ENCODE measurements at places on chromosomes 11 and 22.

GRCh38 chr11:60848714-60849151 lies 6.8 kb downstream of the CCDC86 start:
- no peak for DNase-seq

DNA sequence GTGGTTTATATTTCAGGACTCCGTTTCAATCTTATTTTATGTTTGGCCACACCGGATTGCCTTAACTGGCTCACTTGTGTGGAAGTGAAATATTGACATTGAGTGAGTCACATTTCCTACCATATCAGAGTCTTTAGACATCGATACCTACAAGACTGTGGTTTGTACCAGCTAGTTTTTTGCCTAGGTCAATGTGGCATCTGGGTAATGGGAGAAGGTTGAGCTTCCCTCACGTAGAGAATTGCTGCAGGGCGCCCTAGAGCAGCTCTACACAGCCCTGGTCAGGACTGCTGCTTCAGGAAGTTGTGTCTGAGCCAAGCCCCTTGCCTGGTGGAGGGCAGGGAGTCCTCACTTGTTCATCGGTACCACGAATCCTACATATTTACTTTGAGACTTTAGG lies 1.6 kb downstream of the GRAMD1B start:
- DNase-seq, result no peak

DNA sequence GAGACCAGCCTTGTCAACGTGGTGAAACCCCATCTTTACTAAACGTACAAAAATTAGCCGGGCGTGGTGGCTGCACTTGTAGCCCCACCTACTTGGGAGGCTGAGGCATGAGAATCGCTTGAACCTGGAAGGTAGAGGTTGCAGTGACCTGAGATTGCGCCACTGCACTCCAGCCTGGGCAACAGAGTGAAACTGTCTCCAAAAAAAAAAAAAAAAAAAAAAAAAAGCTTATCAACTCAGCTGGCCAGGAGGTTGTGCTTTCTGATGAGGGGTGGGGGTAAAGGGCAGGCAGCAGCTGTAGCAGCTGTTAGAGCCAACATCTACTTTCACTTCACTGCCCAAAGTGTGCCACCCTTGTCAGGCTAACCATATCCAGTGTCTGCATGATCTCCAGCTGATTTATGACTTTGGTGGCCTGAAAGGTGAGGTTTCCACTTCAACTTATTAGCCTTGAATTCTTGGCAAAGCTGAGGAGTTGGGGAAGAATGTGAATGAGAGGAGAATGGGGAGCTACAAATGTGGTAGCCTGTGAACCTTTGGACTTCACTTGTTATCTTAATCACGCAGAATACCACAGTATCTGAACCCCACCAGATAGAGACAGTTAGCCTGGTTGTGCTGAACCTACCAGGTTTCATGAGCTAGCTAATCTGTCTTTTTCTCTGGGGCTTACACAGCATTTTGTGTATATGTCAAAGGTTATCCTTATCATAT lies 19.6 kb downstream of the RNF121 start:
- DNase-seq, result no peak

- no peak for DNase-seq
Measured at GRCh38 chr11:34337016-34337415, 20.8 kb downstream of the ABTB2 start.

DNA sequence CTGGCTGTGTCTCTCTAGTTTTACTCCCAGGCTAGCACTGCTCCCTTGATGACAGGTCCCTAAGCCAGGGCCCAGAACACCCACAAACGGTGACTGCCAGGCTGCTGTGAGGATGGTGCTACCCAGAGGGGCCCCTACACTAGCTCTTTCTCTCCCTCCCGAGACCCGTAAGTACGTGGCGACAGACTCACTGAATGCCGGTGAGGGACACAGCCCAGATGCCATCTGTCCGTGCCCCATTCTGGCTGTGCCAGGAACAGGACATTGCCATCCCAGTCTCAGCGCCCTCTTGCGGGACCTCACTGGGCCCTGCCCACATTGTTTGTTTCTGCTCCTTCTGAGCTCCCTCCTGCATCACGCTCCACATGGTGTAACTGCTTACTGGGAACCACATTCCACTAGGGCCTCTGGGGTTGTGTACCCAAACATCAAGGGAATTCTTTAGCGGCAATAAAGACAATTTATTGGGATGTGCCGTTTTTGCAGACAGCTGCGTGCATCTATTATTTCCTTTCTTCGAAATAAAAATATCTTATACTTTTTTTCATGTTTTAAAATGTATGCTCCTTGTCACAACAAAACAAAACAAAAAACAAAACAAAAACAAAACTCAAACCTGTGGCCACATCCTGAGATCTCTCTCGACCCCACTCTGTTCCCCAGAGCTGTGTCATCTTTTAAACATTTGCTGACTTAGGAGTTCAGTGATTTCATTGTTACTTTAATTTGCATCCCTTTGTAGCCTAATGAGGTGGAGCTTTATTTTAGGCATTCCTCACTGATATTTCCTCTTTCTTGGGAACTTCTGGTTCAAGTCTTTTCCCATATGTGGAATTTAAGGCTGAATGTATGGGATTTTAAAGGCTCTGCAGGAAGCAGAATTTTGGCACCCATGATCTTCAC lies 4.4 kb upstream of the TPCN2 start:
- DNase-seq, result no peak

GRCh38 chr11:71076525-71077304 lies 175.7 kb downstream of the SHANK2 start:
- no peak for DNase-seq

DNA sequence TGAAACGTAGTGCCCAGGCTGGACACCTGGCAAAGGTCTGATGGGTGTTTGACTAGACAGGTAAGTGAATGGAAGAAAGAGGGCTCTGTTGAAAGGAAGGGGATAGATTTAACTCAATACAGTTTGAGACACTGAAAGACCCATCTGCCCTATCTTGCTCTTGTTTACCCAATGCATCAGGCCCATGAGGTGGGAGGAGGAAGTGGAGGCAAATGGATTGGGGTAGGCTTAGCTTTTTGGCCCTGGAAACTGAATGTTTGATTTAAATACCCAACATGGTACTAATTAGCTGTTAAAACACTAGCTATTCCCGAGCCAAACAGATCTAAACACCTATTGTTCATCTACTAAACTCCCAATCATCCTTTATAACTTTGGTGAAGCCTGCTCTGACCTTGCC lies 3.5 kb upstream of the UVRAG start:
- no peak for DNase-seq
